ENCODE measurements at places on chromosomes 2 and 18.

DNA sequence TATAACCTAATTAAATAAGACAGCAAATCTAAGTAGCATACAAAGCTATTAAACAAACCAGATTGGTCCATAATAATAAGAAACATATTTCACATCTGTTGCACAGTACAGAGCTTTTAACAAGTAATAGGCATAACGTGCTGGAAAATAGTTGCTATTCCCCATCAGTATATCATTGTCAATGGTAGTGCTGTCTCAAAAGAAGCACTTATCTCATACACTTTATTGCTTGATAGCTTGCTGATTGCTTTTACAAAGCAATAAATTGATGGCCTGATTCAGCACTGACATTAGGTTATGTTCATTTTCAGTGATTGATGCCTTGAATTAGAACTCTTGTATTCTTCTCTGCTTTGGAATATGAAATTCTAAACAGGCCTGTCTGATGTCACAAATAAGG lies 641.7 kb downstream of the CBLN2 start:
- DNase-seq: no peak

DNA sequence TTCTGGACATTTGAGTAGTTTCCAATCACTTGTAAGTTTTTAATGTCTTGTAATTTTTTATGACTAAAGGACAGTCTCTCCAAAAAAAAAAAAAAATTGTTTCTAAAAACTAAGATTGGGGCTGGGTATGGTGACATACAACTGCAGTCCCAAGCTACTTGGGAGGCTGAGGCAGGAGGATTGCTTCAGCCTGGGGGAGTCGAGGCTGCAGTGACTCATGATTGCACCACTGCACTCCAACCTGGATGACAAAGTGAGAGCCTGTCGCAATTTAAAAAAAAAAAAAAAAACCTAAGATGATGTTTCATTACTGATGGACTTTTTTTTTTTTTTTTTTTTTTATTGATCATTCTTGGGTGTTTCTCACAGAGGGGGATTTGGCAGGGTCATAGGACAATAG lies 34.4 kb upstream of the PKDCC start:
- DNase-seq: no peak

DNA sequence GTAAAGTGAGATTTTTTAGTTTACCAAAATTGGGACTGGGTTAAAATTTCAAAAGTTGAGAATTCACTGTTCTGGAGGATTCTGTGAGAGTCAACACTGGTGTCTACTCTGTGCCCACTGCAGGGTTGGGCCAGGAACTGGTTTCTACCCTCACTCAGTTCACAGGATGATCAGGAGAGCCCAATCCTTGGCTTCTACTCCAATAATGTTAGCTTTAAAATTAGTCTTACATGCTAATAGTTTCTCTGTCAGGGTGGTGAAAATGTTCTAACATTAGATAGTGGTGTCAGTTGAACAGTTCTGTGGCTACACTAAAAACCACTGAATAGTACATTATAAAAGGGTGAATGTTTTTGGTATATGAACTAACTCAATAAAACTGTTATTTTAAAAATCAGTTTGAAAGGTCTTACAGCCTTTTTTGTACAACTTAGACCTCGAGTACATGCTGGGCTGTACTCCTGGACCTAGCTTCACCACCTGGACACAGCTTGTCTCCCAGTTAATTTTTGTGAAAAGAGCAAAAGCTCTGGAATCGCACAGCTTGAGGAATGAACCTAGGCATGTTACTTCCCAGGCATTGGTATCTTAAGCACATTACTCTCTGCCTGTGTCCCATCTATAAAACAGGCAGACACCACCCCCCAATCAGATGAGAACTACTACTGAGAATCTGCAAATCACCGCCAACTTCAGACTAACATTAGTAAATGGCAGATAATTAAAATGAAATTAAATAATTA lies 44.4 kb downstream of the ACVR1 start:
- no peak for DNase-seq

DNA sequence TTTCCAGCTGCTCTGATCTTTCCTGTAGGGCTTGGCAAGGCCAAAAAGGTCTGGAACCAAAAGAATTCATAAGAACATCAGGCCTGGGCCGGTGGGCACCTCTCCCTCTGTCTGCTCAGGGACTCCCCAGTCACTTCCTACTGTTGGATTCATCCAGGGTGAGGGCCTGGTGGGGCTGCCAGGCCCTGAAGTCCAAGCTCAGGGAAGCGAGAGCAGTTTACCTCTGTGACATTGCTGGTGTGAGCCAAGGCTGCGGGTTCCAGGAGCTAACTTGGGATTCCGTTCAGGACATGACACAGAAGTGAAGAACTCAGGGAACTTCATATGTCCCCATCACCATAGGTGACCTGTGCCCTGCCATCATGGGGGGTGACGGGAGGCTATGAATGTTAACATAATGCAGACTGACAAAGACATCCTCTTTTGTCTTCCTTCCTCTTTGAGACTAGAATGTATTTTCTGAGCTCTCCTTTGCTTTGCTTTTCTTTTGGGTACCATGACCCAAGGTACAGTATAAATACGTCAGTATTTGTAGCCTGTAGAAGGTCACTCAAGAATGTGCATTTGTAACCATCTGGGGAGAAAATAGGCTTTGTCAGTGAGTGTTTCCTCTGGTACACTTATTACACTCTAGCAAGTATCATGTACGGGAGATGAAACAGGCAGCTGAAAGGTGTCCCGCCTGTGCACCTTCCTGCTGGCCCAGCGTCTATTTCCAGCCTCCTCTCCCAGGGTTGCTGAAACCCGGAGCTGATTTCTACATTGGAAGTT lies 130.5 kb upstream of the SLC1A4 start:
- no peak for DNase-seq

DNA sequence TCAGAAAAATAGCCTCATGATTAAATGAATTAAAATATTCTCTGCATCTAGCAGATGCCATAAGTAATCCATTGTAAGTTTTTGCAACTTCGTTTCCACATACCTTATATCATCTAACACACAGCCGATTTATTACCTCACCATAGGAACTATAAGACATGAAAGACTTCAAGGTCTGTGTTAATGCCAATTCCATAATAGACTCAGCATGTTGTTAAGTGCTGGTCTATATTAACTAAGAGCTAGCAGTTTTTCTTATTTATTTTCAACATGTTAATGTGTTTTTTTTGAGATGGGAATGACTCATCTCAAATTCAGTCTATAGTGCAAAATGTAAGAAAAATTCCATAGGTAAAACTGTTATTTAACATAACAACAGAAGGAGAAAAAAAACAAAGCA lies 243.9 kb upstream of the GULP1 start:
- DNase-seq: no peak

- no peak for DNase-seq
These were observed 8.6 kb downstream of the SH3BP4 start for GRCh38 chr2:234960175-234961088.

GRCh38 chr2:69188182-69188900 lies 175.4 kb downstream of the ANTXR1 start:
- no peak for DNase-seq

DNA sequence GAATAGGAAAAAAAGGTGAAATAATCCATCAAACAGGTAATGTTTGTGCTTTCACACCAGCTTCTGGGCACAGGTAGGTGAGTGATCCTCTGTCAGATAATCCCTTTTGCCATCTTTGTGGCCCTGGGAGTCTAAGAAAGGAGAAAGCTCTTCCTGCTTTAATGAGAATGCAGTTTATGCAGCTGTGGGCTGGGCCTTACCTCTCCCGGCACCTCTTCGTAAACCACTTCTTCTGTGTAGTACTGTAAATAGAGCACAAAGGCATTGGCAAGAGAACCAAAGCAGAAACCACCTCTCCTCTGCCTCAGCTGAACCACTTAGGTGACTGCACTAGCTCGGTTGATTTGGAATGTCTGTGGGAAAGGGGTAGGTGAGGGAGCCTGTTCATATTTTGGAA lies 4.9 kb downstream of the NEB start:
- DNase-seq: no peak

DNA sequence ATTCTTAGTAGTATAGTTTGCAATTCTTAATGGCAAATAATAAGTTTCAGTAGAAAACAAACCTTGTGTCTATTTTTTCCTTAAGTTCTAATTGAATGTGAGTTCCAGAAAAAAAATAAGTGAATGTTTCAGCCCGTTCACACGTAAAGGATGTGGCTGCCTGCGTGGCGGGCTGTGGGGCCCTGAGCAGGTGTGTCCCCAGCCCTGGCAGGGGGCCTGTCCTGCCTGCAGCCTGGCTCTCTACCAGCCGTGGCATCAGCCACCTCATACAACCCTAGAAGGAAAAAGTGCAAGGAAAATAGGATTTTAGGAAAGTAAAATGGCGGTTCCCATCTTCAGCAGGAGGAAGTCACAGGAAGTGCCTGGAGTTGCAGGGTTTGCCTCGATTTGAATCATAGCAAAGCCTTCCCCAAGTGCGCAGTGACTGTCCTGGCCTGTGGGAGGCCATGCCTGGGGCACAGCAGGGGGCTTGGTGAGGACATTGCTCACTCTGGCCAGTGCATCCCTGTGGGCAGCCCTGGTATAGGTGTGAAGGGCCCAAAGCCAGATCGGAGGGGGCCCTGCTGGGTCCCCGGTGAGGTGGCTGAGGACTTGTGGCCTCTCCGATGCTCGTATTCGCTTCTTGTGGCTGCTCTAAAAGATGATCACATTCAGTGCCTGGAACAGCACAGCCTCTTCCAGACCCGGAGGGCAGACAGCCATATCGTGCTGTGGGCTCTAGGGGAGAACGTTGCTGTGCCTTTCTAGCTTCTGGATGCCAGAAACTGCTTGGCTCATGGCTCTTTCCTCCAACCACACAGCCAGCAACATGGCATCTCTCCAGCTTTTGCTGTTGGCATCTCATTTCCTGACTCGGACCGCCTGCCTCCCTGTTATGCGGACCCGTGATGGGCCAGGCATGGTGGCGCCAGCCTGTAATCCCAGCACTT lies 12.6 kb downstream of the DTYMK start:
- DNase-seq: peak; percentile 55

- DNase-seq: no peak
These were observed 20.8 kb upstream of the HPCAL1 start for GRCh38 chr2:10281891-10282290.

- DNase-seq: no peak
These were observed 174.6 kb upstream of the PID1 start for GRCh38 chr2:229445501-229446211.

DNA sequence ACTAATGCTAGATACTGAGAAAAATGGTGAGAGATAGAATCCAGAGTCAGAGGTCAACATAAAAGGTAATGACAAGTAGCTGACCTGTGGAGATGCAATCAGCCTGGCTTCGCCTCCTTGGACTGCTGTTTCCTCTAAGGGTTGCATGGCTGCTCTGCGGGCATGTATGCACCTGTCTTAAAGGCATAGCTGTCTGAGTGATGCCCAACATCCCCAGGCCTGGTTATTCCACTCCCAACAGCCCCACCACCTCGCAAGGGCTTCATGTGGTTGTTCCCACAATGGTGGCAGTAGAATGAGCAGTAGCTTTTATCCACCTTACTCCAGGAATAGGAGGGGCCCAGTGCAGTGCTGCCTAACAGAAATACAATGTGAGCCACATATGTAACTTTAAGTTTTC lies 69.7 kb upstream of the ALK start:
- DNase-seq: no peak

- DNase-seq: no peak
These were observed 5.3 kb upstream of the CNRIP1 start for GRCh38 chr2:68325056-68325455.

- DNase-seq: no peak
These were observed 169.2 kb downstream of the KLHL29 start for GRCh38 chr2:23554054-23554697.

DNA sequence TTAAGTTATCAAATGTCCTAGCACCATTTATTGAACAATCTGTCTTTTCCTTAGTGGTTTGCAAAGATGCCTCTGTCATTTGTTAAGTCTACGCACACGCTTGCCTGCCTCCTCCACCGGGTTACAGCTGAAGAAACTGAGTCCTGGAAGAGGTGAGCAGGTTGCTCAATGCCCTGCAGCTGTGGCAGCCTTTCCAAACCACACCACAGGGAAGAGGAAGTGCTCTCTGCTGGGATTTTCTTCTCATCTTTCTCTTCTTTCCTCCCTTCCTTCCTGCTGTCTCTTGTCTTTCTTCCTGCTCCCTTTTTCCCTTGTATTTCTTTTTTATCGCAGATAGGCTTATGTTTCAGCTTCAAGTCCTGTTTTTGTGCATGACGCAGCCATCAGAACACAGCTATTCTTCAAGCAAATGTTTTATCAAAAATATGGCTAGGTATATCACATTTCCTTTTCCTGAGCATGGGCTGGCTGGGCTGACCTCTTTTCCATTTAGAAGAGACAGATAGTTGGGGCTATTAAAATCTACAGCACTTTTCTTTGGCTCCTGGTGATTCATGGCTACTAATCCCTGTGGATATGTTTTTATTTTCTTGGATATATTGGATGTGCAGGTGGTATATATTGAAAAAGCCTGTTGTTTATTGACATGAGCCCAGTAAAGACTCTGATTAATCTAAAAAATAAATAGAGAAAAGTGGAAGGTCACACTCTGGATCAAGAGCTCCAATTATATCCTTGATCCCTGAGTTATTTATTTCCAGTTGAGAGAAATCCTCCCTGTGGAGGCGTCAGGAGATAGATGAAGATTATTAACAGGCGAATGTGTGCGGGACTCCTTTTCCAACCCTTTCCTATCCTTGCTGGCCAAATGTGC lies 214.6 kb downstream of the TSN start:
- DNase-seq: no peak

GRCh38 chr18:77365667-77366066 lies 116.0 kb downstream of the GALR1 start:
- no peak for DNase-seq

DNA sequence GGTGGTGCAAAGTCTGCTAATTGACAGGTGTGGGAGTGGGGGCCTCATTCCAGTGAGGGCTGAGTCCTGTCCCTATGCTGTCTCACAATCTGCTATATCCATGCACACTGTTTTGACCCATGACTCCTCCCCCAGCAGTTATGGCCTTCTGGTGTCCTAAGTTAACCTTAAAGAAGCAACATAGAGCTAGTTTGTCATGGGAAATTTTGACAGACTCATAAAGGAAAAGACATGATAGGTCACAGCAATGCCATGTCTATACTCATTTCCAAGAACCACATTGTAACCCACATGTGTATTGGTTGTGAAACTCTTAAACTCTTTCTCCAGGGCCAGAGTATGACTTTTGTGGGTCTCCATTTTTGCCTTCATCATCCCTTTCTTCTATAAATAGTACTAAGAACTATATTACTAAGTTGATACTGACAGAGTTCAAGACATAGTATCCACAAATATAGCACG lies 78.2 kb upstream of the SLC1A4 start:
- no peak for DNase-seq

GRCh38 chr18:14978962-14979535 lies 231.1 kb downstream of the ANKRD30B start:
- DNase-seq: no peak

- DNase-seq: no peak
These were observed 107.3 kb upstream of the ANKRD30BL start for GRCh38 chr2:132268977-132269523.
